ENCODE measurements at places on chromosomes 2 and 18. TPM values are rescaled to one million over a fixed set of nuclear protein-coding genes. Genes with fewer than 3 reads are reported as not detected.

The UGT1A8 gene
- under 0.01 TPM for total RNA-seq

The STAT4 gene
- total RNA-seq = 13.6 TPM

The HOXD12 gene
- total RNA-seq = not detected

The ALPG gene
- not detected for total RNA-seq

The IGFBP5 gene
- 3.4 TPM for total RNA-seq

The TOGARAM2 gene
- total RNA-seq = under 0.01 TPM

The GPC1 gene
- total RNA-seq = 130 TPM

The RAB17 gene
- total RNA-seq = 2.1 TPM

Data from tracheal epithelial cell (primary cell).